ENCODE measurements at places on chromosomes 4 and X.

- no peak for DNase-seq
Observed at GRCh38 chr4:42636645-42636949, 20.3 kb downstream of the ATP8A1 start.

- no peak for DNase-seq
Observed at GRCh38 chr4:6662591-6662990, 22.1 kb downstream of the MRFAP1 start.

- DNase-seq = no peak
Observed at GRCh38 chrX:137198040-137198439, 164.2 kb upstream of the GPR101 start.

DNA sequence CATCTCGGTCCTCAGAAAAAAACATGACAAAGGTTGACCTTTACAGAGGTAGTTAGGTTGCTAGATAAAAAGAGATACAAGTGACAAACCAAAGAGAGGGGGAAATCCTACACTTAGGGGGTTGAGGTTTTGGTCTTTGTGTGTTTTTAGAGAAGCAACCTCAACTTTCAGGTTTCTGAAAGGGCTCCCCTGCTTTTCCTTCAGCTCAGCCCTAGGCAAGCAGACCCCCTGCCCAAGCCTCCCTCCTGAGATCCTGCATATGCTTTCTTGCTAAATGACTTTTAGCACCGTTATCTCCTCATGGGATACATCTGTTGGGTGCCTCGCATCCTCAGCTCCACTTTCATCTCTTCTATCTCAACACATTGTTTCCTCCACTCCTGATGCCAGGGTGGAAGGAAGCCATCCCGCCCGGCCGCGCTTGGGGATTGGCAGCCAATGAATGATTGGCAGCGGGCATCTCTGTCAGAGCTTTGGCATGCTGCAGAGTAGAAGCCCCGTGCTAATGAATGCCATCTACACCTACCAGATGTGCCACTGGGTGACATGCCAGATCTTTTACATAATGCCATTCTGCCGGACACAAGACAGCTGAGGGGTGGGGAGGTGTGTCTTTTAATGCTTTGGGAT, 15.0 kb upstream of the PRDM8 start:
- no peak for DNase-seq

DNA sequence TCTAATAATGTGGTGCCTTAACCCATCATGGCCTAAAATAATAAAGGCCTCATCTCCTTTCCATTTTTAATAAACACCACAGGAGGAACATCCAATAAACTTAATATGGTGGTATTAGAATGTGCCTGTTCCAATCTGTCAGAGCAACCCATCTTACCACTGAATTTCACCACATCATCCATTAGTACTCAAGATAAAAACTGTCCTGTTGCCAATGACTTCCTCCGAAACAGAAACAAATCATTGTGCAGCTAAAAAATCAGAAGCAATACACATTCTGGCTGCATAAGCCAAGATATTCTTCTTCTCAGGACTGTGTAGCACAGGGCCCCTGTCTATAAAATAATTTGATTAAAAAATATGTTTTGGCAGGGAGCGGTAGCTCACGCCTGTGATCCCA, 18.5 kb downstream of the TLR10 start:
- no peak for DNase-seq

- no peak for DNase-seq
Observed at GRCh38 chr4:99645036-99645435, 12.6 kb downstream of the C4orf54 start.

DNA sequence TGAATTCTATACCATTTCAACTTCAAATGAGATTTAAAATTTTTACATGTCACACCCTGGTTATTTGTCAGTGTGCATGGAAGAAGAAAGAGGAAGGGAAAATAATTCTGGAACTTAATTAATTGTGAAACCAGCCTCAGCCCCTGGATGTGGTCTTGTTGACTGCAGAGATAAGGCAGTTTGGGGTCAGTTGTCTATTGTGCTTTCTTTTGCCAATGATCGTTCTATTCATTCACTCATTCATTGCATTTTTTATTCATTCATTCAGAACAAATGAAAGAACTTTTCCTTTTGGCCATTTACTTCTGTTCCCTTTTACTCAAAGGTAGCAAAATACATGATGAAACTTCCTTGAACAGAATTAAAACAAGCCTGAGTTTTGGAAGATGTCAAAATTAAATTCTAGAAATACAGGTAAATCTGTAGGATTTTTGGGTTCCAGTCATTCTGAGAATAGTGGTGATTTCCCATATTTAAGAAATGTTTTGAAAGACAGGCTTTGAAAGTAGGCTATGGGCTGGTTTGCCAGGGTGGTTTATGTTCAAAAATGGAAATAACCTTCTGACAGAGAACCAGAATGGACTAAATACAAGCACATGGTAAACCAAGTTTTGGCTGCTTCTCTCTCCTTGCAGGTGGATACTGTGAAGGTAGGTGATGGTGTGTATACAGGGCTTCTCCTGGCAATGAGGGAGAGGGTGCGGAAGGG, 35.7 kb downstream of the PARM1 start:
- no peak for DNase-seq

DNA sequence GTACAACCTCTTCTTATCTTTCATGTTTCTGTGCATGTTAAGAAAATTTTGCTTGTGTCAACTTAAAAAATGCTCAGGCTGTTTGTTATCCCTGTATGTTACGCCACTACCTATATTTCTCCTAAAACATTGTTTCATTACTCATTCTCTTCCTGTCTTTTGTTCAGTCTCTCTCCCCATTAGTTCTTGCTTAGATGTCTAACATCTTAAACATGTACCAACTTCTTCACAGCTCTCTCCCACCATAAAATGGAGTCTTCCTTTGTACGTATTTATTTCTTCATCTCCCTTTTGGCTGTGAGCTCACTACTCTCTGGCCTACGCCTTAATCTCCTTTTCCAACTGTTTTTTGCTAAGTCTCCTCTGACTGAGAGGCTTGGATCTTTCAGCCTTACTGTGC, 36.4 kb downstream of the PCDH7 start:
- no peak for DNase-seq

- no peak for DNase-seq
Observed at GRCh38 chr4:1714303-1715001, 2.3 kb upstream of the SLBP start.

- peak; percentile 86 for DNase-seq
Observed at GRCh38 chr4:153541456-153542096, 75.4 kb downstream of the TMEM131L start.

GRCh38 chr4:181437895-181438294, 805.3 kb upstream of the TENM3 start:
- no peak for DNase-seq

- no peak for DNase-seq
Observed at GRCh38 chrX:152520653-152521052, 69.5 kb upstream of the GABRA3 start.

DNA sequence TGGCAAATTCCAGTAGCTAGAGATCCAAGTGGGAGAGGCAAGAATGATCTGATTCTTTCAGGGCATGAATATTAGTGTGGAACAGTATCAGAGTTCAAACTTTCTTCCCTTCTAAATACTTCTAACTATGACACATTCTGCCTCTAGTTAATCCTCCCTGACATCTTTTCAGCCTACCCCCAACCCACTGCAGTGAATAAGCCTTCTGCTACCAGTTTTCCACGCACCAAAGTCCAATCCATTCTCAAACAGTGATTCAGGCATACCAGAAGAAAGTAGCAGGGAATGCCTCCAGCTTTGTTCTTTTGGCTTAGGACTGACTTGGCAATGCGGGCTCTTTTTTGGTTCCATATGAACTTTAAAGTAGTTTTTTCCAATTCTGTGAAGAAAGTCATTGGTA, 155.4 kb upstream of the FTHL17 start:
- DNase-seq = no peak
